ENCODE measurements at places on chromosomes 2 and 18. TPM values are rescaled to one million over a fixed set of nuclear protein-coding genes. Genes with fewer than 3 reads are reported as not detected.

The CD8B2 gene
- 0.09 TPM for polyA plus RNA-seq

The DNAJC5G gene
- not detected for polyA plus RNA-seq

The ZNF142 gene
- 12.3 TPM for polyA plus RNA-seq

The LYG2 gene
- polyA plus RNA-seq = not detected

The DTNA gene
- polyA plus RNA-seq = 82.1 TPM

The METTL21A gene
- 18.7 TPM for polyA plus RNA-seq

The BMP10 gene
- polyA plus RNA-seq = not detected

The RALBP1 gene
- 35.8 TPM for polyA plus RNA-seq

The KIDINS220 gene
- 64.7 TPM for polyA plus RNA-seq

The FHL2 gene
- 39.8 TPM for polyA plus RNA-seq

The SKA1 gene
- polyA plus RNA-seq = 2.9 TPM

The MROH2A gene
- polyA plus RNA-seq = not detected

The TBR1 gene
- polyA plus RNA-seq = 0.22 TPM

The RSAD2 gene
- polyA plus RNA-seq = 2.3 TPM

The CFAP221 gene
- 0.24 TPM for polyA plus RNA-seq

The NGEF gene
- polyA plus RNA-seq = 1.4 TPM

The NXPH2 gene
- polyA plus RNA-seq = 11.8 TPM

The ABCB11 gene
- 0.11 TPM for polyA plus RNA-seq

The CHRNG gene
- 56.7 TPM for polyA plus RNA-seq

The REEP1 gene
- 42.2 TPM for polyA plus RNA-seq

The RNU2-63P gene
- not detected for polyA plus RNA-seq

The CDKL4 gene
- polyA plus RNA-seq = not detected

The ZNF804A gene
- 0.15 TPM for polyA plus RNA-seq

The FRZB gene
- 7.9 TPM for polyA plus RNA-seq

The SP140 gene
- polyA plus RNA-seq = 1.3 TPM

The RNF144A gene
- 23.3 TPM for polyA plus RNA-seq

The LHCGR gene
- polyA plus RNA-seq = 0.13 TPM

The CIB4 gene
- not detected for polyA plus RNA-seq

The STON1 gene
- polyA plus RNA-seq = 8.6 TPM

The AMER3 gene
- not detected for polyA plus RNA-seq

The NT5DC4 gene
- not detected for polyA plus RNA-seq

The PREB gene
- 32.3 TPM for polyA plus RNA-seq

The SLC38A11 gene
- 0.95 TPM for polyA plus RNA-seq

The GATA6 gene
- 1.4 TPM for polyA plus RNA-seq

The SGPP2 gene
- polyA plus RNA-seq = 0.38 TPM

The RAB6C gene
- polyA plus RNA-seq = 1.0 TPM

The PTMA gene
- polyA plus RNA-seq = 571 TPM

The ACMSD gene
- 0.91 TPM for polyA plus RNA-seq
